ENCODE measurements at places on chromosomes 1 and 21.

DNA sequence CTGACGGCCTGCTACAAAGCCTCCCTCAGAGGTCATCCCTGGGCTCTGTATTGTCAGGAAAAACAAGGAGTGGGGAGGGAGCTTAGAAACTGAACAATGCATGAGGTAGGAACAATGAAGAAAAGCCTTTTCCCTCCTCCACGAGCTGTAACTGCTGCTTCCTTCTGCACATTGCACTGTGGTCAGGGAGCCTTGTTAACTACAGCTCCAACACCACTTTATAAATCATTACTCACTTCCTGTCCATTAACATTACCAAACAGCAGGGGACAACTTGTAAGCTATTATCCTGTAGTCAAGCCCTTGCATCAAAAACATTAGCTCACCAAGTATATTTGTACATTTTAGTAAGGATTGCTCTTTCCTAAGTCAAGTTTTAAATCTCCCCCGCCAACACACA lies 336.0 kb upstream of the NR5A2 start:
- no peak for DNase-seq

GRCh38 chr1:210830034-210831028 lies 303.6 kb downstream of the KCNH1 start:
- no peak for DNase-seq

DNA sequence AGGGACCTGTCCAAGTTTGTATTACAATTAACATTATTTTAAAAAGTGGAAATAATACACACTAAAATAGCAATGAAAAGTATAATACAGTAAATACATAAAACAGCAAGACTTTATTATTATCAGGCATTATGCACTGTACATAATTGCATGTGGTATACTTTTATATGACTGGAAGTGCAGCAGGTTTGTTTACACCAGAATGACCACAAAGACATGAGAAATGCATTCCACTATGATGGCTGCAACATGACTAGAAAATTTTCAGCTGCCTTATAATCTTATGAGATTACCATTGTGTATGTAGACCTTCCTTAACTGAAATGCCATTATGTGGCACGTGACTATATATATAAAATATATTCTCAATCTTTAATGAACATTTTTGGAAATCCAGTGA lies 1699.6 kb downstream of the KCNT2 start:
- DNase-seq: no peak

GRCh38 chr1:171715813-171716251 lies 26.0 kb downstream of the VAMP4 start:
- DNase-seq: peak; percentile 54

GRCh38 chr1:19432943-19433718 lies 52.2 kb downstream of the CAPZB start:
- DNase-seq: no peak

GRCh38 chr1:18866314-18866713 lies 6.9 kb upstream of the TAS1R2 start:
- DNase-seq: no peak

DNA sequence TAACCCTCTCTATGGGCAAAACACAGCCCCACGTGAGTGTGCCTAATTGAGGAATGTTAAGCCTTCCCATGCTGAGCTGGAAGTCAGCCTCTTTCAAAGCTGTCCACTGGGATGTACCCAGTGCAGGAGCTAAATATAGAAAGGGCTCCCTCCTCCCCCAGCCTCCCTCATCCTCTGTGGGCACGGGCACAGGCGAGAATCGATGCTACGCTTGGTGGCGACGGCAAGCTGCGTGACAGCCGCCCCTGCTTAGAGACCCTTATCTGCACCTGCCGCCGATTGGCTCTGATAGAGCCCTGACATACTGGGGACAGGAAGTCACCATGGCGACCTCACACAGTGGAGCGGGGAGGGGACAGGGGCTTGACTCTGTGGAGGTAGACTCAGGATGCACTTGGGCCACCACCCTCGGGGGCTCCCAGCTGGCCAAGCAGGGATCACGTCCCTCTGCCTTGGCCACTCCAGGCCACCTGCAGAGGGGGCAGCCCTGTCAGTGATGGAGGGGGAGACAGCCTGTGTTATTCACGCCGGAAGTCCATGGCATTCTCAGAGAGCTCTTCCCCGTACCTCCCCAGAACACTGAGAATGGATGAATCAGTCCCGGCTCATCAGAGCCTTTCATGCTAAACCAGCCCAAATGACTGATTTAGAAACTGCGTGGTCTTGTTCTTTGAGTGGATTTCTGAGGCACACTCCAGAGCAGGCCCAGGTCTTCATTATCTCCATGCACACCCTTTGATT lies 84.8 kb downstream of the KCND3 start:
- peak; percentile 66 for DNase-seq

All from G401 (cell line).